NCI-H2171 (cell line): ENCODE measurements at places on chromosomes 7 and 10.

DNA sequence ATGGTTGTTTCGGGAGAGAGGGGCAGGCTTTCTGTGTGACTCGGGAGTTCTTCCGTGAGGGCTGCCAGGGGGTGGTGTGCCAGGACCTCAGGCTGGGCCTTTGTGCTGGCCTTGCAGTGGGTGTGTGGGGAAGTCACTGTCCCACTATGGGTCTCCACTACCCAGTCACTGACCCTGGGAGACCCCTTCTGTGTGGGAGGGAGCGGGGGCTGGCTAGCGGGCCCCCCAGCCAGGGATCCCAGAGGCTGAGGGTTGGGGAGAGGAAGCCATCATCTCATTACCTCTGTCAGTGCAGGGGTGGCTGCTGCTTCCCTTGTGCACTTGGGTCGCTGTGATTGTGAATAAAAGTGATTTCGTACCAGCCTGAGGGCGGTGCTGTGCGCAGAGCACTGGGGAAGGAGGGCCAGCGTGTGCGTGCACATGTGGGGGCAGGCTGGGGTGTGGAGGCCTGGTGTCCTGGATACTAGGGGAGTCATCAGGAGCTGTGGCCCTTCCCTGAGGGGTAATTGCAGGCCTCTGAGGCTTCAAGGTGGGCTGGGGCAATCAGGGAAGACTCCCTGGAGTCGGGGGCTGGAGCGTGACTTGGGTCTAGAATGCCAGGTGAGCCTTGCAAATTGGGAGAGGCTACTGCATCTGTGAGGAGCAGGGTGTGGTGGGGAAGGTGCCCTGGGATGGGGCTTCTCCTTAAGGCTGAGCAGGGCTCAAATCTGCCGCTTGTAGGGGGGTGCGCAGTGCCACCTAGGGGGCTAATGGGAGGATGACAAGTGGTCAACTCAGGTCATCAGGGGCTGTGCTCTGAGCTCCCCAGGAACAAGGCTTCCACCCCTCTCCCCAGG, 98.9 kb downstream of the NEURL1 start:
- no peak for DNase-seq

- no peak for DNase-seq
Measured at GRCh38 chr10:91017198-91017597, 96.3 kb upstream of the ANKRD1 start.

DNA sequence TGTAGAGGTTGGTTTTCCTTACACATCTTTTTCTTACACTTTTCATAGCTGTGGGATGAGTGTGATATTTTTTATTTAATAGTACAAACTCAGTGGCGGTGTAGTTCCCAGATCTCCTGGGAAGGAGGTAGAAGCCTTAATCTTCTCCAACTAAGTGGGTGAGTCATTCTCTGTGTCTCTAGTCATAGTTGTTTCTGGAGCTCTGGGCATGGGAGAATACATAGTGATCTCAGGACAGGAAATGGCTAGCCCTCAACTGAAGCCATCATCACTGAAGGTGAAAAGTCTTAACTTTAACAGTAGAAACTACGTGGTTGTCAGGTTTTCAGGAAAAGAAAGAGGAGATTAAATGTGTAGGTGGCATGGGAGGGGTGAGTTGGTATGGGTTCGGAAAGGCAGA, 319.4 kb upstream of the FZD8 start:
- DNase-seq = no peak

GRCh38 chr10:69742928-69743602, 58.6 kb upstream of the COL13A1 start:
- DNase-seq = no peak

DNA sequence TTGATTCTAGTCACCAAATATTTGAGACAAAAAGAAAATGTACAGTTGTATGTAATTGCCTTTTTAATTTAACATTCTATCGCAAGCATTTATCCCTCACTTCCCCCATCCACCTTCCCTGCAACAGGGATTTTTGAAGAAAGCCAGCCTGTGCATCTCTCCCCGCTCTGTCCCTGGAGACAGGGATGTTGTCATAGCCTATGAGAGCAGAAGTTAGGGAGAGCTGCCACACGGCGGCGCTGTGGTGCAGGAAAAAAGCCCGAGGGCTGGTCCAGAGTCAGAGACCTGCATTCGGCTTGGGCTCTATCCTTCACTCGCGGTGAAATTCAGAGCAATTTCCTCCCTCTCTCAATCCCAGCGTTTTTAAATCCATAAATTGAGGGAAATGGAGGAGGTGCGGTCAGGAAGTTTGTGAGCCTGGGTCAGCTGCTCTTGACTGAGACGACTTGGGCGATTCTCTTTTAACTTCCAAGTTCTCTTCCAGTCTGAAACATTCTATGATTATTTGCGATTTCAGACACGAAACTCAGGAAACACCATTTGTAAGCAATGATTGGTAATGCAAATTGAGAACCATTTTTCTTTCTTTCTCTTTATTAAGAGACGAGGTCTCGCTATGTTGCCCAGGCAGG, 17.5 kb downstream of the HKDC1 start:
- DNase-seq = peak; percentile 77

DNA sequence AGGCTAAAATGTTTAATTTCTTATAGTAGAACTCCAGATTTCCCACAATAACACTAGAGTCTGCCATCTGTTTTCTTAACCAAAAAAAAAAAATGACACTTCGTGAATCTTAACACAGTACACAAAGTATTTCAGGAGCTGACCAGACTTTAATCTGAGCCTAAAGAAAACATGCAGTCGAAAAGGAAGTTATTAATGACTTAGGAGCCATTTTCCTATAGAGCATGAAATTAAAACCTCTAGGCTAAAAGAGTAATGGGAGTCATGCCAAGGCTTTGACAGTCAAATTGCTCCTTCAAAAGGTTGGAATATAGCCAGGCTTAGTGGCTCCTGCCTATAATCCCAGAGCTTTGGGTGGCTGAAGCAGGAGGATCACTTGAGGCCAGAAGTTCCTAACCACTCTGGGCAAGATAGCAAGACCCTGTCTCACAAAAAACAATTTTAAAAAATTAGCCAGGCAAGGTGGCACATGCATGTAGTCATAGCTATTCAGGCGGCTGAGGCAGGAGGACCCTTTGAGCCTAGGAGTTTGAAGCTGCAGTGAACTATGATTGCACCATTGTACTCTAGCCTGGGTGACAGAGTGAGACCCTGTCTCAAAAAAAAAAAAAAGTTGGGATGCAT, 13.6 kb downstream of the MICU1 start:
- peak; percentile 82 for DNase-seq

GRCh38 chr10:59361663-59362143, 646 bp downstream of the FAM13C start:
- no peak for DNase-seq

GRCh38 chr10:77306666-77307065, 330.9 kb downstream of the KCNMA1 start:
- no peak for DNase-seq

- no peak for DNase-seq
Measured at GRCh38 chr10:73920089-73920488, 9.2 kb downstream of the PLAU start.

DNA sequence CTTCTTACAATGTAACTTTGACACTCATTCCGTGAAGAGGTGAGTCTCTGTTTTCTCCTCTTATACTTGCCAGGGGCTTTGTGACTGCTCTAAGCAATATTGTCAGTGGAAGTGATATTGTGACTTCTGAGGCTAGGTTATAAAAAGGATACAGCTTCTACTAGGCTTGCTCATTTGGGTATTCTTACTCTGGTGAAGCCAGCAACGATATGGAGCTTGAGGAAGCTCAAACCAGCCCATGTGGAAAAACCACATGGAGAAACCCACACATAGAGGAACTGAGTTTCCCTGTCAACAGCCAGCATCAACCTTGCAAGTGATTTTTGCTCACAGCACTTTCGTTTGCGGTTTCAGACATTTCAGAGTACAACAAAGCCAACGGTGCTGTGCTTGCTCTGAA, 149.6 kb upstream of the SEMA3E start:
- DNase-seq = no peak

DNA sequence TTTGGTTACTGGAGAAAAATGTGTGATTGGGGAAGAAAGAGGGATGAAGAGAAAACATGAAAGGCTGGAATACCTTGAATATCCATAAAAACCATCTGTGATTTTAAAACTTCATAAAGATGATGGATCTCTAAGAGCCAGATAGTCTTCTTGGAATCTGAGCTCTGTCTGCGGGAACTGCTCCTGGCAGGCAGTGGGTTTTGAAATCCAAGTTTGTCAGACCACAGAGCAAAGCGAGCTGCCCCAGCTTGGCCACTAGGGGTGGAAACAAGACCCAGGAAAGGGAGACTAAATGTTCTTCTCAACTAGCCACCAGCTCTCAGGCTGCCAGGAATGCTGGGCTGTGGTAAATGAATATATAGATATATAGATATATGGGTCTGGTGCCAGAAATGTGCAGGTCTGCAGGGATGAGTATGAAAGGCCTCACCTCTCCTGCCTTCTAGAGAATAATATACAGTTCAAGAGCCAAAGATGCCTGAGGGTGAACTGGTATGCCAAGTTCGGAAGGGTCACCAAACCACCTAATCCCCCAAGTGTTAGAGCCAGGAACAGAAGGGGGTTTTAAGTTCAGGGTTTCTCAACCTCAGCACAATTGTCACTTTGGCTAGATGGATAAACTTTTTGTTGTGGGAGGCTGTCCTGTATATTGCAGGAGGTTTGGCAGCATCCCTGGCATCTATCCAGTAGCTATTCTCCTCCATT, 208.8 kb downstream of the KCNMA1 start:
- DNase-seq = no peak

DNA sequence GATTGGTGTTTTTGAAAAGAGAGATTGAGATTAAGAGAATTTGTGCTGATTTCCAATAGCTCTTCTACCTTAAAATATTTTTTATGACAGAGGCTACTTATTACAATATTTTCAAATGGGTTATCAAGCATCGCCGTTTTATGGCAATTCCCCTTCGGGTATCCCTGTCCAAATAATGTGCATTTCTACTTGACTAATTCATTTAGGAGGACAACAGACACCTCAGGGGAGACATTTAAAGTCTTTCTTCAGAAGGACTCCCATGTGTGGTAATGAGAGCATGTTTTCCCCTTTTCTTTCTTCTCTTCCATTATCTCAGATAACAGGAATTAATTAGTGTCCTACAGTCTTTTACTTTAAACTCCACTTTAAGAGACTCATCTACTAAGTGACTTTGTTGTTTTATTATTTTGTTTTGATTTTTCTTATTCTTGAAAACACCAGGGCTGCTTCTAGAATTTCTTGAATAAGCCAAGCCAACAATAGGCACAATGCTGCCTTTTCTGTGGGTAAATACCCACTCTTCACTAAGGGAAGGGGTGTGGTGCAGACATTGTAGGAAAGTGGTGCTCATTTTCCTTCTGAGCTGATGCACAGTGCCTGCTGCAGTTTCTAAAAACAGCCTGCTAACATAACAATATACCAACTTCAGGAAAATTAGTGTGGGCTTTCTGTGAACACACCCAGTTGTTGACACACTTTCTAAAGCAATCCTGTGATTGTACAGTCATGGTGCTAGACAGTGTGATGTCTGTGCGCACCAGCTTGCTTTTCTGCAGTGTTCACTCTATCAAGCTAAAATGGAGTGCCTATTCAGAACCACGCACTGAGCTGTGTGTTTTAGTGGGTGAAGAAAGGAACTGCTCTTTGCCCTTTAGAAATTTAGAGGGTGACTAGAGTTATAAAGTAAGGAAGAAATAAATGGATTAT, 597.7 kb downstream of the NRG3 start:
- DNase-seq = no peak

DNA sequence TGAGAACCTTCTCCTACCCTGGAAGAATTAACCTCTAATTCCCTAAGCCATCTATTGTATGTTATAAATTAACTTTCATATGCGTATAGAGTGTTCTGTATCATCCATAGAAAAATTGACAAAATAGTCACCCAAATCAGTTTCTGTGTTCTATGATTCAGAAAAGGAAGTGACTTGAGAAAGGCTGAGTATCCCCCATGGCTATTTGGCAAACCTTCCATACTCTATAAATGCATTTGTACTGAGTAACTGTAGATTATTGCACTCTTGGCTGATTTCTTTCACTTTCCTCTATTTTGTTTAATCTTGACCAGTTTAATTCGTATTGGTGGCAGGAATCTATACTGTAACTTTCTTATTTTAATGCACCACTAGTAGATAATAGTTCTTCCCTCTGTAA, 182.2 kb downstream of the HTR7 start:
- DNase-seq = no peak

DNA sequence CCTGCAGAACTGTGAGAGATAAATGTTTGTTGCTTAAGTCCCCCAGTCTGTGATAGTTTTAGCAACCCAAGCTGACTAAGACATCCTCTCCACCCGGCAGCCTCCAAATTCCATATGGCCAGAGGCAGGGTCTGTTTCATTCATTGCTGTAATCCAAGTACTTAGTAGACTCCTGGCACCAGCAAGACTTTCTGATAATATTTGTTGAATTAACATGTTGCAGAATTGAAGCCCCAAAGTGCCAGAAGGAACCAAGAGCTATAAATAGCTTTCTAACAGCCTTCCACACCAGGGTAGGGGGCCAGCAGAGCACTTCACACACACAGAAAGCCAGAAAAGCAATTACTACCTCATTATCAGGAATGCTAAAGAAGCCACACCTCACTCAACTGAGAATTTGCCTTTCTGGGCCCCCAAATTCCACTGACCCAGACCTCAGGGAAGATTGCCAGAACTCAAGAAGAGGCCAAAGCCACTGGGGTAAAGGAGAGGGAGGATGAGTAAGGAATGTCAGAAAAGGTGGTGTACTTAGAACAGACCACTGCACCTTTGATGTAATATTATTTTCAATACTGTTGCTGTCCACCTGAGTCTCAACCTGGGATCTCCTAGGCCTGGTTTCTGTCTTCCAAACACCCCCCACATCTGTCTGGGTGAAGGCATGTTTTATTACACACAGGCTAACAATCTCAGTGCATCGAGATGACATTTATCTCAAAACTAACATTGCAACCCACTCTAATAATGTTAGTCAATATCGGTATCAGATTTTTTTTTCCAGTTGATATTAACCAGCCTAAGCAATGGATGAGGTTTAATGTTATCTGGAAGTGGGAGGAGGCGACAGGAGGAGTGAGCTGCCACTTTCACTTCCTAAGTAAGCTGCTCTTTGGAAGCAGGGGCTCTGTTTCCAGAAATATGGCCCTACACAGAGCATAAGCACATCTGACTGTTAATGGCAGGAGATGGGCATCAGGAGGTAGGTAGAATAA, 5.5 kb downstream of the NOD1 start:
- DNase-seq = no peak

DNA sequence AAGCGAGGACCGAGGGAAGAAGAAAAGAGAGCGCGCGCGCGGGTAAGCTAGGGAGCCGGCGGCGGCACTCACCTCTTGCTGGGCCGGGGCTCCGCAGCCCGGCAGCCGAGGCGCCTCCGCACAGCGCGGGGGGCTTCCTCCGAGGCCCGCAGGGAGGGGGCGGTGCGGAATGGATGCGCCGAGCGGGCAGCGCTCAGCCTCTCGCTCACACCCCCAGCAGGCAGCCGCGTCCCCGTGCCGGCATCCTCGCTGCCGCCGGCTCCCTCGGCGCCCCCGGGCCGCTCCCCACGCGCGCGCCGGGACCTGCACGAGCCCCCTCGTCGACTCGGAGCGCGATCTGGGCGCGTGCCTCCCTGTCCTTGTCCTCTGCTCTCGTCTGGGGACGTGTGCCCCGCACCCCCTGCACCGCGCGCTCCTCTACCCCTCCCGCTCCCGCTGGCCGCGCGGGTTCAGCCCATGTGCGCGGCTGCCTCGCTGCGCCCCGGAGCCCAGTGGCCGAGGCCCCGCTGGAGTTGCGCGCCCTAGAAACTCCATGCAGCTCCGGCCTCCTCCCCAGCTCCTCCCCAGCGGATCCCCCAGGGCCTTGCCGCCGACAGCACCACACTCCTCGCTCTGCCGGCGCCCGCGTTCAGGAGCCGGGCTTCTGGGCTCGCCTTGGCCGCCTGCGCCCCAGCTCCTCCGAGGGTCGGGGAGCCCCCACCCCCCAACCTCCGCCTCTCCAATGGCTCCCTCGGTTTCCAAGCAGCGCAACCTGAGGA, 75.3 kb downstream of the CALN1 start:
- DNase-seq = peak; percentile 47

- DNase-seq = no peak
Measured at GRCh38 chr7:44086627-44087026, 4.3 kb upstream of the POLM start.
